ENCODE measurements at places on chromosomes 12 and 14.

- no peak for DNase-seq
Observed at GRCh38 chr12:55495490-55495889, 3.3 kb downstream of the OR6C68 start.

- no peak for DNase-seq
Observed at GRCh38 chr14:101623685-101624444, 62.6 kb downstream of the DIO3 start.

DNA sequence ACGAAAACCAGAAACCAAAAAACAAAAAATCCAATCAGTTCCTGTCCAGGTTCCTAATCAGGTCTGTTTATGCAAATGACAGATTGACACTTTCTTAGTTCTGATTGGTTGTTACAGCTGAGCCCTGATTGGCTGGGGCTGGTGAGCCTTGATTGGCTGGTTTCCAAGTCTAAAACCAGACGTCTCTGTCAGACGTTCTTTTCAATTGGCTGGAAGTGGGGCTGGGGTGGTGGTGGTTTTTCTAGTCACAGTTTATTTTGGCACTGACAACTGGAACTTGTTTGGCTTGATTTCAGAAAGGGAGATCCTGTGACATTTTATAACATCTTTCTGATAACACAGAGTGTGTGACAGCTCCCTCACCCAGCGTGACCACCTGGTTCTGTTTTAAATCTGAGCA is 36.1 kb upstream of the PRICKLE1 start:
- peak; percentile 16 for DNase-seq

DNA sequence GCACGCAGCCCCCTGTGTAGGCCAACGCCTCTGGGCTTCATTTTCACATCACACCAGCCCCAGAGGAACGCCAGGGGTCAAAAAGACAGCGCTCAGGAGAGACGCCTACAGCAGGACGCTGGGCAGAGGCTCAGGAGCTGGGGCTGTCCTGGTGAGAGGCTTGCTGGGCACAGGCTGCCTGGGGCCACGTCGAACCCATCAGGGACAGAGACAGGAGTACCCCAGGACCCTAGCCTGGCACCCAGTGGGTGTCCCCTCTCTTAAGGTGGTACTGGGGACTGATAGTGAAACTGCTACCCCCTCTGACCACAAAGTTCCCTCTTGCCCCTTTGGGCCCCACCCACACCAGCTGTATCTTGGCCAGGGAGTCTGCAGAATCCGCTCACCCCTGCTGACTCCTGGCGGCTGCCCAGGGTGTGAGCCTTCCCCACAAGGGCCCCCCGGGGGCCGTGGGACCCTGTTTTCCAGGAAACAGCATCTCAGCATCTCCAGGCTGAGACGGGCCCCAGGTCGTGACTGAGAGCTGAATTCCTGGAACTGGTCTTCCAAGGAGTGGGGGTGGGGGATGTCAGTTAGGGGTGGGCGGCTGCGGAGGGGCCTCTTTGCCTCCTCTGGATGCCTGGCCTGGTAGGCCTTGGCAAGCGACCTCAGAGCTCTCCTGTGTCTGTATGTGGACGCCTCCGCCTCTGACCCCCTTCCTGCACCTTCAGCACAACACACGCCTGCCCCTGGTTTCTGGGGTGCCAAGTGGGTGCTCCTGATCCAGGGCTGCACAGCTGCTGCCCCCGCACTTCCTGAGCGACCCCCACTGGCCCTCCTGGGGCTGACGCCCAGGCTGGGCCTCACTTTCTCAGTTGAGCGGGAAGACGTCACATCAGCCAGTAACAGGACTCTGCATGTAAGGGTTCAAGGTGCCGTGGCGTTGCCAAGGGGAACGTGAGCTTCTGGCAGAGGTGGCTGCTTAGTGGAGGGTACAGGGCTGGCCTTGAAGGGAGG is 321.9 kb upstream of the RTL1 start:
- no peak for DNase-seq

DNA sequence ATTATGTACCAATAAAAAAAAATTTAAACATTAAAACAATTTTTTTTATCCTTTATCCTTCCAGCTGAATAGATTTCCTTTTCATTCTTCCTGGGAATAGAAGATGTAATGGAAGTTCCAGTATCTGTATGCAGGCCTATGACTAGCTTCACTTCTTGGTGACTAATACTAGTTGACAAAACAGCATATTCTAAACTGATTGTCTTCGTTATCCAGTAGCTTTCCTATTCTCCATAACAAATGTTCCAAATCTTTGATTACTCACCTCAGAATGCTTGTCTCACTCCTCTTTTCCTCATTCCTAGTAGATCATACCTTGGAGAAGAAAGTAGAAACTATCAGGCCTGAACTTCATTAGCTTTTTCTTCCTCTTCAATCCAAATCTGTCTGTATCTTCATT is 70.7 kb downstream of the PLEKHA5 start:
- no peak for DNase-seq

DNA sequence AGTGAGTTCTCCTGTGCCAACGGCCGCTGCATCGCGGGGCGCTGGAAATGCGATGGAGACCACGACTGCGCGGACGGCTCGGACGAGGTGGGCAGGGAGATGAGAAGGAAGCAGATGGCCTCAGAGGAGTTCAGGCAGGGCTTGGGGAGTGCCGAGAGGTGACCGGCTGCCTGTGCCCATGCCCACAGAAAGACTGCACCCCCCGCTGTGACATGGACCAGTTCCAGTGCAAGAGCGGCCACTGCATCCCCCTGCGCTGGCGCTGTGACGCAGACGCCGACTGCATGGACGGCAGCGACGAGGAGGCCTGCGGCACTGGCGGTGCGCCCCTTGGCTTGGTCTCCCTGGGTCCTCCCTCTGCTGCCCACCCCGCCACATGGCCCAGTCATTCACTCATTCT is 13.4 kb upstream of the NXPH4 start:
- no peak for DNase-seq

DNA sequence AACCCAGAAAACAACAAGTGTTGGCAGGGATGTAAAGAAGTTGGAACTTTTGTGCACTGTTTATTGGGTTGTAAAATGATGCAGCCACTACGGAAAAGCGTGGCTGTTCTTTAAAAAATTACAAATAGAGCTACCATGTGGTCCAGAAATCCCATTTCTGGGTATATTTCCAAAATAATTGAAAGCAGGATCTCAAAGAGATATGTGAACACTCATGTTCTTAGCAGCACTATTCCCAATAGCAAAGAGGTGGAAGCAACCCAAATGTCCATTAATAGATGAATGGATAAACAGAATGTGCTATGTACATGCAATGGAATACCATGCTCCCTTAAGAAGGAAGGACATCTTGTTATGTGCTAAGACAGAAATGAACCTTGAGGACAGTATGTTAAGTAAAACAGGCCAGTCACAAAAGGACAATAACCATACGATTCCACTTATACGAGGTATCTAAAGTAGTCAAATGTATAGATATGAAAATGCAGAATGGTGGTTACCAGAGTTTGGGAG is 249.5 kb downstream of the PHLDA1 start:
- DNase-seq, result no peak

- DNase-seq, result no peak
Observed at GRCh38 chr12:131834798-131835615, 6.8 kb downstream of the MMP17 start.

DNA sequence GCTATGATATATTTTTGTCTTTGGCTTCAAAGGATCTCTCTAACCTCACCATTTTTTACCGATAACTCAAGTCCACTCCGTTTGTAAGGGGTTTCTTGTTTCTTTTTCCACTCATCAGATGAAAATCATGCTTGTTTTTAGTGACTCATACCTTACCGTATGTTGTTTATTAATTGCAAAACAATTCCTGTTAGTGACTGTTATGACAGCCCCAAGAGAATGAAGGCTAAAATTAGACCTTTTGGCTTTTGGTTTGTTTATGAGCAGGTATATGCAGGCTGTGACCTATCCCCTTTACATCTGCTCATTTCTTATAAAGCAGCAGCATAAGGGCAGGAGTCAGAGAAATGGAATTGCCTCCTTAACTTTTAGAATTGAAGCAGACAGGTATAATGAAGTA is 319.8 kb downstream of the CEP128 start:
- DNase-seq, result no peak

GRCh38 chr12:87651670-87652425 is 377.4 kb downstream of the C12orf50 start:
- no peak for DNase-seq

- DNase-seq, result no peak
Observed at GRCh38 chr14:104993808-104994591, 8.4 kb downstream of the CLBA1 start.

GRCh38 chr12:85733984-85734383 is 102.2 kb downstream of the RASSF9 start:
- DNase-seq, result no peak

- DNase-seq, result no peak
Observed at GRCh38 chr14:24566318-24566717, 9.7 kb downstream of the CTSG start.

DNA sequence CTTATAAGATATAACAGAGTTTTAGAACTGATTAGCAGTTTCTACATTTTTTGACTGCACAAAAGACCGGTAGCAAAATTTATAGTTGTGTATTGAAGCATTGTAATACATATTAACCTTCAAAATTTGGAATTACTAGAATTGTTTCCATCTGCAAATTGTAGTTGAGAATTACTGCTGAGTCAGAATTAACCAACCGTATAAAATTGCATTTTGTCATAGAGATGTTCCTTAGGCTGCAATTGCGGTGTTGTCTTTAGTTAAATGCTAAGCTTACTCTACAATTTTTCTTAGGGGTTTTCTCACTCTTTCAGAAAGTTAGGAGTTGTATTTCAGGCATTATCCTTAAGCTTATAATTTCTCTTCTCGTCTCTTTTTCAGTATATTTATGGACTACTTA is 132.2 kb downstream of the PLEKHA5 start:
- DNase-seq, result no peak

- DNase-seq, result no peak
Observed at GRCh38 chr12:56520506-56520905, 1.1 kb upstream of the RBMS2 start.

GRCh38 chr14:61491876-61492434 is 170.6 kb downstream of the PRKCH start:
- no peak for DNase-seq

GRCh38 chr12:110739894-110740293 is 2.8 kb downstream of the PPP1CC start:
- DNase-seq, result no peak

DNA sequence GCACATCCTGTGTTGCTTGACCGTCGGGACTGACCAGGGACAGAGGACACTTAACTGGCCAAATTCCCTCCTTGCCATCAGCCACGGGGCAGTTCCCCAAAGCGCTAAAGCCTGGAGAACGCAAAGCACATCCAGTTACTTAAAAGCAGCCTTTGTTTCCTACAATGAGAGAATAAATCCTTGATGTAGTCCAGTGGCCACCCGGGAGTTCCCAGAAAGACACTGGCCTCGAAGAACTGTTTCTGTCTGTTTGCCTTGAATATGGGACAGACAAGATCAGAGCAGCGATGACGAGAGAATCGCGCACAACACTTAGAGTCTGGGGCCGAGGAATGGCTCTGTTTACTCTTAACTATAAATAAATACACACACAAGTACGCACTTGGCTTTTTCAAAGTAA is 102.2 kb downstream of the TNFAIP2 start:
- DNase-seq, result no peak

DNA sequence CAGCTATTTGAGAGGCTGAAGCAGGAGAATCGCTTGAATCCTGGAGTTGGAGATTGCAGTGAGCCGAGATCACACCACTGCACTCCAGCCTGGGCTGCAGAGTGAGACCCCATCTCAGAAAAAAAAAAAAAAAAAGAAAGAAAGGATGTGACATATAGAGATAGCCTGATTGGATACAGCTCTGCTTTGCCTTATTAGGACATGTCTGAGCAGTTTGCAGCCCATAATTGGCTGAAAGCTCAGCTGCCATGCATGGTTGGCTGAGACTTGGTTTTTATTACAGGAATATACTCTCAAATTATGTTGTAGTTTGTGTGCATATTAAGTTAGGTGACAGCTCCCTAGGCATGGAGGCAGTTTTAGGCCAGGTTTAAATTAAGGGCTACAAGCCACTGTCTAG is 6.3 kb downstream of the TIGAR start:
- no peak for DNase-seq

DNA sequence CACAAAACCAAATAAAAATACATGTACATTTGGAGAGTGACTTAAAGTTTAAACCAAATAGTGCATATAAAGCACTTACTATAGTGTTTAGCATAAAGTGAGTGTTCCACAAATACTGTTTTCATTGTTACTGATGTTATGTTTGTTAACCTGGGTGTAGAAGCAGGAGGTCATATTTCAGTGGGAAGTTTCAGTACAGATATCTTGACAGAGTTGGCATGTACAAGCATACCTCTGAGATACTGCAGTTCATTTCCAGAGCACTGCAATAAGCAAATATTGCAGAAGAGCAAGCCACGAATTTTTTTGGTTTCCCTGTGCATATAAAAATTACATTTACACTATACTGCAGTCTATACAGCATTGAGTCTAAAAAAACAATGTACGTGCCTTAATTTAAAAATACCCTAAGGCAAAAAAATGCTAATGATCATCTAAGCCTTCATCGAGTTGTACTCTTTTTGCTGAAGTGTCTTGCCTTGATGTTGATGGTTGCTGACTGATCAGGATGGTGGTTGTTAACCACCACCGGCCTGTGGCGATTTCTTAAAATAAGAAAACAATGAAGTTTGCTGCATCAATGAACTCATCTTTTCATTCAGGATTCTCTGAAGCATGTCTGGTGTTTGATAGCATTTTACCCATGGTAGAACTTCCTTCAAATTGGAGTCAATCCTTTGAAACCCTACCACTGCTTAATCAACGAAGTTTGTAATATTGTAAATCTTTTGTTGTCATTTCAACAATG is 361.1 kb upstream of the RPL10L start:
- no peak for DNase-seq

DNA sequence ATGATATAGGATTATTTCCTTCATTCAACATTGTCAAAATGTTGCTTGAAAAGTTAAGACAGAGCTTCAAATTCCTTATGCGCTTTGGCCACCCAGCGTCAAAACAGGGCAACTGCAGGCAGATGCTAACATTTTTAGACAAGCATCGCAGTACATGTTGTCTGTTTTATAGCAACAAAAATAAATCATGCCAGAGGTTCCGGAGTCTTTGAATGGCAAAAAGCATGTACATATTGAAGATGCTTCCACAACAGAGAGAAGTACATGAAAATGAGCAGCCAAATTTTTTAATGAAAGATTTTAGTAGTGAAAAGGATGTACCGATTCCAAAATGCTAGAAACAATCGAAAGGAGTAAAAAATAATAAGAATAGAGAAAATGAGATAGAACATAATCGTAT is 49.8 kb upstream of the USP15 start:
- peak; percentile 10 for DNase-seq

- no peak for DNase-seq
Observed at GRCh38 chr14:69314327-69314726, 54.4 kb downstream of the GALNT16 start.

GRCh38 chr14:78823035-78823434 is 652.9 kb downstream of the NRXN3 start:
- DNase-seq, result no peak

GRCh38 chr12:127582074-127582473 is 684.9 kb upstream of the TMEM132C start:
- DNase-seq, result no peak

GRCh38 chr14:46417066-46417465 is 234.5 kb downstream of the RPL10L start:
- no peak for DNase-seq

Data from hepatic stellate cell (primary cell).